ENCODE measurements at places on chromosomes 3 and 15. TPM values are rescaled to one million over a fixed set of nuclear protein-coding genes. Genes with fewer than 3 reads are reported as not detected.
A peak's percentile ranks its signal among the peaks of the same experiment; 100 is the strongest.

AHSG gene
- total RNA-seq = 559 TPM

CD200R1 gene
- 0.93 TPM for total RNA-seq

MLF1 gene
- total RNA-seq = 11.2 TPM

TMEM40 gene
- total RNA-seq = not detected

DNA sequence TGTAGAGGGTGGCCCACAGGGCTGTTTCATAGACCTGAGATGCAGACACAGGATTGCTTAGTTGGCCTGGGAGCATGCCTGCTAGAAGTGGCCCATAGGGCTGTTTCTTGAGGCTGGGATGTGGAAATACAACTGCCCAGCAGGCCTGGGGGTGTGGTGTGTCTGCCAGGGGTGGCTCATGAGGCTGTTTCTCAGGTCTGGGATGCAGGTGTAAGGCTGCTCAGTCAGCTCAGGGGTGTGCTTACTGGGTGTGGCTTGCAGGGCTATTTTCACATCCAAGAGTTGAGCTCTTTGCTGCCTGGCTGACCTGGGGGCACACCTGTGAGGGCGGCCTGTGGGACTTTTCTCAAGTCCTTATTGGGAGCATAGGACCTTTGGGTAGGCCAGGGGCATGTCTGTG, 131.3 kb downstream of the DOCK3 start:
- H3K4me3 ChIP-seq = no peak overlapping the region
- DNase-seq = no peak
- no peaks in the 10 kb centered on the region for H3K27me3 ChIP-seq

DNA sequence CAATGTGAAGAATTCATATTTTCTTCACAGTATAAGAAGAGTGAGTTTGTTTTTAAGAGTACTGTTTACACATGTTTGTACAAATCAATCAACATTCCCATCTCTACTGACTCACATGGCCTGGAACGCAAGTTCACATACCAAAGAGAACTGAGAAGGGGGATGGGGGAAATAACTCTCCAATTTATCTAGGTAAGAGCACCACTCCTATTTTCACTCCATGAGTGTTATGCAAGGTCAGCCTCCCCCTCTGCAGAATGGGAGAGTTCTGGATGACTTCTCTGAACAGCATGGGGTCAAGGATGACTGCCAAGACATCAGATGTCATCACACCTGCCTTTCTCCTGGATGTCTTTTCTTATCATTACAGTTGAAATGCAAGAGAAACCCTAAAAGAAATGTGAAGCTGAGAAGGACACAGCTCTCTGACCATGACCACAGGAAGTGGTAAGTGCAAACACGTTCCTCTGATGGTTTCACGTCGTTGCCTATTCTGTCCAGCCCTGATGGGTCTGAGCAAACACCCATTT, 95.2 kb downstream of the SEMA6D start:
- no peaks in the 10 kb centered on the region for H3K36me3 ChIP-seq
- DNase-seq = peak; percentile 32
- H3K27me3 ChIP-seq = no peaks in the 10 kb centered on the region
- no peaks in the 10 kb centered on the region for H3K4me1 ChIP-seq
- H3K4me3 ChIP-seq = no peak overlapping the region

- no peaks in the 10 kb centered on the region for H3K4me1 ChIP-seq
- DNase-seq = no peak
- H3K36me3 ChIP-seq = no peaks in the 10 kb centered on the region
Measured at GRCh38 chr15:53611145-53611920, 148.1 kb downstream of the WDR72 start.

DNA sequence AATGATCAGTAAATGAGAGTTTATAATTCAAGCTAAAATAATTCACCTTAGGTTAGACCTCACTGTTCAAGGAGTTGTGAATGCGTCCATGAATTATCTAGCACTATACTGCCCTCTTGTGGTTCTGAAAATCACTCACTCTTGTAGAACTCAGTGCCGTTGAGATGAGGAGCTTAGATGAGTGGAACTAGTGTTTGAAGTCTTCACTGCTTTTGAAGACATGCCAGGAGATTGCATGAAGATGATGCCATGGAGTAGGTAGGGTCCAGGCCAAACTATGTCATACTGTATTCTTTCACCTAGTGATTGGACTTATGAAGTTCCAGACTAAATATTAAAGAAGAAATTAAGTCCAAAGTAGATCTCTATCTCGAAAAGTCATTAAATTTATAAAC, 28.8 kb downstream of the LYSMD4 start:
- H3K4me1 ChIP-seq = peaks cover 17% of the 10 kb centered on the region
- no peak overlapping the region for H3K4me3 ChIP-seq
- peak overlapping the region; percentile 71 for H3K27ac ChIP-seq
- no peaks in the 10 kb centered on the region for H3K36me3 ChIP-seq

DNA sequence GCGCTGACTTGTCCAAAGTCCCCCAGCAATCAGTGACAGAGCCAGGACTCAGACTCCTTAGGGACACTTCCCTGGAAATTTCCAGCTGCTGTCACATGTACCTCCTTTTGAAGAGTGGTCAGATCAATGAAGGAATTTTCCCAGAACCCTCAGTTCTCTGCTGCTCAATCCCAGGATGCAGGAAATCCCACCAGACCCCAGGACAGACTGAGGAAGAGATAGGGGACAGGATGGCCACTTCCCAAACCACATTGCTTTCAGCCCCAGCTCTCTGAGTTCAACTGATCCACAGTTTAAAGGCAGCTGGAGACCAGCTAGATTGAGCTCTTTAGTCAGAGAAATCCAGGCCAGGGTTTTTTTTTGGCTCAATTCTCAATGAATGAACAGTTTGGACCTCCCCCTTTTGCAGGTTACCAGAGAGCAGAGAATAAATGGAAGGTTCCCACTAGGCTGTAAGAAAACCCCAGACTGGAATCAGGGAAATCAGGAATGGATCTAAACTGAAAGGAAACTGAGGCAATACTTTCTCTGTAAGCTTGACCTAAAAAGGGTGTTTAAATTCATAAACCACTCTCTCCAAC, 1.5 kb downstream of the CYP1A1 start:
- H3K36me3 ChIP-seq = no peaks in the 10 kb centered on the region
- no peak overlapping the region for H3K4me3 ChIP-seq
- H3K27me3 ChIP-seq = peaks cover 8% of the 10 kb centered on the region

DNA sequence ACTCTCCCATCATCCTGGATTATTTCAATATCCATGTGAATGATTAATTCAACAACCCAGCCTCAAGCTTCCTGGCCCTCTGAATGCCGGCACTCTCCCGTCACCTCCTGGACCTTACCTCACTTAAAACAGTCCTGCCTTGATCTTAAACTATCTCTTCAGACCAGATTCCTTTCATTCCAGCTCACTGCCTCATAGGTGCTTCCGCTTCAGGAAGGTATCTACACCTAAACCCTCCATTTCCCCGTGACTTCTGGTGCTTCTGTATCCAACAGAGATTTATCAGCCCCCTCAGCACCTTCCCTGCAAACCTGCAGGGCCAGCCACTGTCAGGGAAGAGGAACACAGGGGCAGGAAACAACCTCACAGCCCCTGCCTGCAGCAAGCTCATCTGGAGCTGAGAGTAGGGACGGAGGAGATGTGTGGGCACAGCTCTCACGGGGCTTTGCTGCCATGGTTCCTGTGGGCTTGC, 98.9 kb upstream of the TJP1 start:
- peaks cover 23% of the 10 kb centered on the region for H3K4me1 ChIP-seq
- no peaks in the 10 kb centered on the region for H3K36me3 ChIP-seq
- H3K4me3 ChIP-seq = no peak overlapping the region
- H3K27me3 ChIP-seq = no peaks in the 10 kb centered on the region
- DNase-seq = peak; percentile 50
- H3K27ac ChIP-seq = peak overlapping the region; percentile 67

DNA sequence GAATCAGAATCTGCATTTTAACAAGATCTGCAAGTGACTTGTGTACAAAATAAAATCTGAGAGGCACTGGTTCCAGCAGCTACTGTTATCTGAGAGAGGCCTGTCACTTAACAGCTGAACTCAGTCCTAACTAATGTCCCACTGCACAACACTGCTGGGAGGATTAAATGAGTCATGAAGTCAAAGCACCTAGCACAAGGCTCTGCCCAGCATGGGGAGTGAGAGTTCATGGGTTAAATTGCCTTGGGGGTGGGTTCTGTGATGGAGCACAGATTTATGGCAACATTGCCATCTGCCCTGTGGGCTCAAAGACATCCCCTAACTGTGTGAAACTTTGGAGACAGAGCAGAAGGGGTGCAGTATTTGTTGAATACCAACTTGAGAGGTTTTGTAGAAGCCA, 250.9 kb downstream of the PLCL2 start:
- no peak overlapping the region for H3K27ac ChIP-seq
- no peaks in the 10 kb centered on the region for H3K27me3 ChIP-seq
- H3K4me3 ChIP-seq = no peak overlapping the region
- DNase-seq = no peak
- no peaks in the 10 kb centered on the region for H3K4me1 ChIP-seq

- no peak for DNase-seq
- H3K27me3 ChIP-seq = no peaks in the 10 kb centered on the region
- H3K36me3 ChIP-seq = no peaks in the 10 kb centered on the region
- no peaks in the 10 kb centered on the region for H3K4me1 ChIP-seq
- no peak overlapping the region for H3K27ac ChIP-seq
Measured at GRCh38 chr15:43143203-43143941, 10.0 kb downstream of the TMEM62 start.

DNA sequence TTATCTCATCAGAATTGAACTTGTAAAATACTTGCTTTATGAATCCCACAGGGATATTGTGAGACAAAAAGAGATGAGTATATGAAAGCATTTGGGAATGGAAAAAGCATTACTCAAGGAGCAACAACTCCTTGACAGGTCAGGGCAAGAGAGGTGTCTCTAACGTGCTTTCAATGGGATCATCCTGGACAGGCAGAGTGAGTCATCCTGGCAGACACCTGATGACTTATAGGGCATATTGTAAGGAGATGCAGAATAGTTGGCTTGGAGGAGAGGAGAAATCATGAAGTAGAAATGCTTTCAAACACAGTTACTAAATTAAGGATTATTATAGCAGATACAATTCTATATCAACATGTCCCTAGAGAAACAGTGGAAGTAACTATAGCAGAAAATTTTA, 71.9 kb upstream of the THSD4 start:
- H3K27ac ChIP-seq = no peak overlapping the region
- no peak for DNase-seq
- H3K4me1 ChIP-seq = no peaks in the 10 kb centered on the region
- H3K36me3 ChIP-seq = no peaks in the 10 kb centered on the region
- H3K4me3 ChIP-seq = no peak overlapping the region

- no peaks in the 10 kb centered on the region for H3K27me3 ChIP-seq
- peaks cover 10% of the 10 kb centered on the region for H3K4me1 ChIP-seq
- H3K27ac ChIP-seq = peak overlapping the region; percentile 83
- H3K4me3 ChIP-seq = no peak overlapping the region
- DNase-seq = peak; percentile 69
Measured at GRCh38 chr3:74643636-74644035, 29.2 kb upstream of the CNTN3 start.

DNA sequence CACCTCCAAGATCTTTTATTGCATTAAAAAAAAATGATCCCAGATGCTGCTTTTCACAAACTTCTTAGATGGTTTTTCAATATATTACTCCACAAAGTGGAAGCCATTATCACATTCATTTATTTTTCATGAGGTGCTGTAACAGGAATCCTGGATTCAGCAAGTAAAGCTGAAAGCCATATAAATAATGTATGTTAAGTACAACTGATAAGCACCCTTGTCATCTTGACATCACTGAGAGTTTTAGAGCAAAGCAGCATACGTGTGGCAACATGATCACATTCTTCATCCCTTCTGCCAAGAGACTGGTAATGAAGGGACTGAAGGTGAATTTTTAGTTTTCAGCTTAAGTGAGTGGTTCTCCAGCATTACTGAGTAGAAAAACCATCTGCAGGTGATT, 44.9 kb upstream of the LRRFIP2 start:
- no peak for DNase-seq
- H3K27me3 ChIP-seq = no peaks in the 10 kb centered on the region
- H3K36me3 ChIP-seq = no peaks in the 10 kb centered on the region
- peak overlapping the region; percentile 16 for H3K27ac ChIP-seq

DNA sequence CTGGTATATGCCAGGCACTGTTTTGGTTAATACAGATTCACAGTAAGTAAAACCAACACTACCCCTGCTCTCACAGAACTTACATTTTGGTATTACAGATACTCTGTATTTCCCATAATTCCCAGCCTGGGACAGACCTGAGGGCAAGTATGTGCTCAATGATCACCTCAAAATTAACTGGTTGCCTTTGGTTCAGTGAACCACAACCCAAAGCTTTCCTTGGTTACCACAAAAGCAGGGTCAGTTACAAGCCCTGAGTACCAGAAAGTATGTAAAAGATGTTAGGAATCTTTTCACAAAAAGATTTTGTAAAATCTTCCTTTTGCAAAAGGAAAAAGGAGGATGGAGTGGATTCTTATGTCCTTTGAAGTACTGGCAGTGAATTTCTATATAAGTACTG, 72.2 kb upstream of the GUCA1C start:
- no peaks in the 10 kb centered on the region for H3K4me1 ChIP-seq
- H3K27ac ChIP-seq = no peak overlapping the region
- no peak for DNase-seq
- H3K36me3 ChIP-seq = no peaks in the 10 kb centered on the region

- no peak overlapping the region for H3K4me3 ChIP-seq
- H3K36me3 ChIP-seq = no peaks in the 10 kb centered on the region
- no peak overlapping the region for H3K27ac ChIP-seq
- no peaks in the 10 kb centered on the region for H3K4me1 ChIP-seq
Measured at GRCh38 chr3:48966876-48967361, 23.1 kb upstream of the P4HTM start.

- no peaks in the 10 kb centered on the region for H3K27me3 ChIP-seq
- no peaks in the 10 kb centered on the region for H3K36me3 ChIP-seq
- H3K4me1 ChIP-seq = peaks cover 7% of the 10 kb centered on the region
- H3K27ac ChIP-seq = peak overlapping the region; percentile 97
Measured at GRCh38 chr3:48268936-48269561, 28.1 kb downstream of the ZNF589 start.

- peaks cover 5% of the 10 kb centered on the region for H3K4me1 ChIP-seq
- no peaks in the 10 kb centered on the region for H3K36me3 ChIP-seq
- no peak overlapping the region for H3K27ac ChIP-seq
- no peaks in the 10 kb centered on the region for H3K27me3 ChIP-seq
Measured at GRCh38 chr3:65662095-65662494, 376.6 kb downstream of the MAGI1 start.

DNA sequence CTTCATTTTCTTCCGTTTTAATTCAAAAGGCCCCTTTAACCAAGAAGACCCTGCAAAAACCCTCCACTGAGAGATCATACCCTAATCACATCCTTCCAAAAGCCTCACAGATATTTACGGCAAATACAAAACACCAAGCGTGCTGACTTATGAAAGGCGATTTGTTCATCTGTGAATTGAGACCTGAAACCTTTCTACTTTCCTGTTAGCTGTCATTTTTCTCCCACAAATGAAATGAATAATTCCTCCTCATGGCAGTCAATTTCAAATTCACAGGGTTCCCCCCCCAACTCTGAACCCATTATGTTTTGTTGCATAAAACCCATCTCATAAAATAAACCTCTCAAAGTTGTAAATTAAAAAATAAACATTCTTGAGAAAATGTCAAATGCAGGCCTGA, 149.6 kb downstream of the PDZRN3 start:
- H3K36me3 ChIP-seq = no peaks in the 10 kb centered on the region
- H3K27ac ChIP-seq = no peak overlapping the region
- H3K4me3 ChIP-seq = no peak overlapping the region
- no peak for DNase-seq

All from hepatocyte (in vitro differentiated cells).